ENCODE measurements at places on chromosomes 16 and 17.

GRCh38 chr16:75460446-75460845, 4.0 kb downstream of the TMEM170A start:
- no peak for DNase-seq

DNA sequence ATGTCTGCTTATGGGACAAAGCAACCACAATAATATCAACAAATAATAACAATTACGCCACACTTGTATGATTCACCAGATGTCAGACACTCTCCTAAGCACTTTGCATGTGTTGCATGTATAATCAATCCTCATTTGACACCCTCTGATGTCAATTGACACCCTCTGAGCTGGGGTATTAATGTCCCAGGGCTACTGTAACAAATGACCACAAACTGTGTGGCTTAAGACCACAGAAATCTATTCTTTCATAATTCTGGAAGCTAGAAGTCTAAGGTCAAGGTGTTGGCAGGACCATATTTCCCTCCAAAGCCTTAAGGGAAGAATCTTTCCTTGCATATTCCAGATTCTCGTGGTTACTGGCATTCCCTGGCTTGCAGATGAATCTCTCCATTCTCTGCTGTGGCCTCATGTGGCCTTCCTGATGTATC, 112.7 kb downstream of the NPIPB5 start:
- DNase-seq: no peak

- DNase-seq: no peak
Measured at GRCh38 chr17:44307387-44308186, 814 bp upstream of the RUNDC3A start.

DNA sequence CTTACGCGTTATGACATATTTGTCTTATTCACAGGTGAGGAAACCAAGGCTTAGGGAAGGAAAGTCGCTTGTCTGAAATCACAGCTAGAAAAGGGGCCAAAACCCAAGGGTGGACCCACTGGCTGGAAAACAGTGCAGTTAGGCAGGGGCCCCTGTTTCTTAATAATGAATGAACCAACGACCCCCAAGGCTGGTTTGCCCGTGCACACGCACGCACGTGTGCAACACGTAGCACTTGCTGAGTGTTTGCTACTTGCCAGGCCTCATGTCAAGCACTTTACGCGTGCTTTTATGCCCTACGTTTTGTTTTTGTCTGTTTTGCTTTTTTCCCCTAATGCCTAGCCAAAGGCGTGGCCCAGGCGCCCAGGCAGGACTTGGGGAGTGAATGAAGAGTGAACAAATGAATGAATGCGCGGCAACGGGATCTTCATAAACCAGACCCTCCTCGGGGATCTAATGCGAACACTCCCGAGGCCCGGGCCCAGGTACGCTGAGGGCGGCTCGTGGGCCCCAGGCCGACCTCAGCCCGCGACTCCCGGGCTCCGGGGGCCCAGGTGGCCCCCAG, 571 bp upstream of the USP10 start:
- no peak for DNase-seq

GRCh38 chr16:9097266-9098219, 6.1 kb downstream of the HAPSTR1 start:
- DNase-seq: no peak

DNA sequence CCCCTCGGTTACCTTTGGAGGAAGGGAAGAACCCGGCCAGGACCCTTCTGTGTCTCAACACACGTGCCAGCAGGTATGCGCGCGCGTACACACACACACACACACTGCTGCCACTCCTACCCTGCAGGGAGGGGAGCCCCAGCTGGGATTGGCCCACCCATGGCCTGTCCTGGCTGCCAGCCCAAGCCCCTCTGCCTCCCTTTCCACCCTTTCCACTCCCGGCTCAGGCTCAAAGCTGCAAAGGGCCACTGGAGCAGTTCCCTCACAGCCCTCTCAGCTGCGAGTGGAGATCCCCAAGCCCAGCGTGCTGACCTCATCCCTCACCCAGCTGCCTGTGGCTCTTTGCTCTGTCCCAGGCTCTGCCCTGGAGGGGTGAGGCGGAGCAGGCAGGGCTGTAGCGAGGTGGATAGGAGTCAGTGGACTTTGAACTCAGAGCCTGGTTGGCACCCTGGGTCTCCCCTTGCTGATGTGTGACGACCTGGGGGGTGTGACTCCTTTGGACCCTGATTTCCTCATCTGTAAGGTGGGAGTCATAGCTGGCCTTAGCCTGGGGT, 14.5 kb downstream of the KIF19 start:
- DNase-seq: no peak

DNA sequence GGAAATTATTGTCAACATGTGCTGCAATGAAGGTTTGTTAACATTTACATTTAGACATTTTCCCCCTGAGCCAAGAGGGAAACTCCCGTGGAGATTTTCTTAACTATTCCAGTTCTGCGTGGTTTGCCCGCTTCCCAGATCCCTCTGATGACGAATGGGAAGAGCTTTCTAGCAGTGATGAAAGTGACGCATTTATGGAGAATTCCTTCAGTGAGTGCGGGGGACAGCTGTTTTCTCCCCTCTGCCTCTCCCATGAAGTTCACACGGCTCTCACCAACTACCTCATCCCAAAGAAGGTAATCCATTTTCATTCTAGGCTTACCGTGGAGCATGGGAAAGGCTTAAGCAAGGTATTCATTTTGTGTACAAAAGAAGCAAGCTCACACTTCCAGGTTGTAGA, 18.2 kb downstream of the HEATR3 start:
- no peak for DNase-seq

DNA sequence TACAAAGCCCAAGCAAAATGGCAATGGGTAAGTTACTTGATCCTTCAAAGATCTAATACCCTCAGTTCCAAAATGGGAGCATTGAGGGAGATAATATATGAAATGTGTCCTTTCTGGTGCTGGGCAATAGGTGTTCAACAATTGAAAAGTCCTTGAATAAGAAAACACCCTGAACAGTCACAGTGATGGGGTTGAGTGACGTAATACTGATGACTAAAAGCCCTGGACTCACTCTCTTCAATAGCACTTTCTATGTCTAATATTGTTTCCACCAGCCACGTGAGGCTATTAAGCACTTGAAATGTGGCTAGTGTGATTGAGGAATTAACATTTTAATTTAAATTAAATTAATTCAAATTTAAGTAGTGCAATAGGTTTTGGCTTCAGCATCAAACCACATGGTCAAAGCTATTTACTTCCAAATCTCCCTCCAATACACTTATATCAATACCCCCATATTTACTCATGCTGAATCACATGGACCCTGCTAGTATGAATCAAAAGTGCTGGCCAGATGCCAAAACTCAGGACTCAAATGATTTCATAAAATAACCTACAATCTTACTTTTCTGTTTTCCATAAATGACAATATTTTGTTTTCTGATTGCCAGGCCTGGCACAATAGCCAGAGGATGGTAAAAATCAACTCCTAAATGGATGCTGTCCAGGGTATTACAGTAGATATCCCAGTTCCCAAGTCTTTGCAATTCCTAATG, 516.2 kb downstream of the HAPSTR1 start:
- DNase-seq: no peak

- no peak for DNase-seq
Measured at GRCh38 chr16:66266436-66267291, 99.8 kb upstream of the CDH5 start.

DNA sequence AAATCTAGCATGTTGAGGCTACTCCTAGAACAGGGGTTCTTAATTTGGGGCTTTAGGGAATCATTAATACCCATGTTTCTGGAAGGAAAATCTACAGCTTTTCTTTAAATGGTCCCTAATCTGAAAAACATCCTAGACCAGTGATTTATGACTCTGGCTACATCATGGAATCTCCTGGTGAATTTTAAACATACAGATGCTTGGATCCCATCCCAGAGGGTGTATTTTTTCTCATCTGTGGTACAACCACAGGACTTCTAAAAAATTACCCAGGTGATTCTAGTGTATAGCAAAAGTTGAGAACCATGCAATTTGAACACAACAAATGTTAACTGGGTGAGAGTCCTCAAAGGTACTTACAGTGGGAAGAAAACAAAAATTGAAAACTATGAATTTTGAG, 41.5 kb downstream of the KANSL1 start:
- DNase-seq: no peak

DNA sequence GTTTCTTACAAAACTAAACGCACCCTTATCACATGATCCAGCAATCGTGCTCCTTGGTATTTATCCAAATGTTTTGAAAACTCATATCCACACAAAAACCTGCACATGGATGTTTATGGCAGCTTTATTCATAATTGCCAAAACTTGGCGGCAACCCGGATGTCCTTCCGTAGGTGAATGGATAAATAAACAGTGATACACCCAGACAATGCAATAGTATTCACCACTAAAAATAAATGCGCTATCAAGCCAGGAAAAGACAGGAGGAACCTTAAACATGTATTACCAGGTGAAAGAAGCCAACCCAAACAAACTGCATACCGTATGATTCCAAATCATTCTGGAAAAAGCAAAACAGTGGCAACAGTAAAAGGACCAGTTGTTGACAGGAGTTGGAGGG, 10.0 kb downstream of the SPATA32 start:
- no peak for DNase-seq

- no peak for DNase-seq
Measured at GRCh38 chr17:15890279-15890892, 54.5 kb upstream of the ADORA2B start.

DNA sequence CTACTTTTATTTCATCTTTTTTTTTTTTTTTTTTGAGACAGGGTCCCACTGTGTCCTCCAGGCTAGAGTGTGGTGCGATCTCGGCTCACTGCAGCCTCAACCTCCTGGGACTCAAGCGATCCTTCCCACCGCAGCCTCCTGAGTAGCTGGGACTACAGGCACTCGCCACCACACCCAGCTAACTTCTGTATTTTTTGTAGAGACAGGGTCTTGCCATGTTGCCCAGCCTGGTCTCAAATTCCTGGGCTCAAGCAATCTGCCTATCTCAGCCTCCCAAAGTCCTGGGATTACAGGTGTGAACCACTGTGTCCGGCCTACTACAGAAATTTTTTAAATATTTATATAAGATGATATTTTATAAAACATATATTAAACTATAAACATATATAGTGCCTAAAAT, 4.8 kb downstream of the MYO18A start:
- no peak for DNase-seq

DNA sequence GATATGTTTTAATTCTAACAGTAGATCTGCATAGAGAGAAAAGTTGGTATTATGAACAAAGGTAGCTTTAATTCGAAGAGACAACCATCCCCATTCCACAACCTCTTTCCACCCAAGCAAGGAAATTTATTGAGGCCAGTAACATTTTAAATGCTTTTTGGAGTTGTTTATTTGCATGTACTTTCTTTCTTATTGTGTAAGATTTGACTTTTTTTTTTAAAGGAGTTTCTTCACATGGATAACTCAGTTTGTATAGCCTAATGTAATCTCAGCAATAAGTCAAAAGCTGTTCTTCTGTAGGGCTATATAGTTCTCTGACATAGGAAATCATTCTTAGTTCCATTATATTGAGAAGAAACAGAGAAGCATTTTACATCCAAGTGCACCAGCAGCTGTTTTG, 163.3 kb downstream of the PRKCA start:
- DNase-seq: no peak

- no peak for DNase-seq
Measured at GRCh38 chr16:79484237-79484636, 116.3 kb downstream of the MAF start.

GRCh38 chr16:47129755-47130435, 13.8 kb downstream of the NETO2 start:
- DNase-seq: no peak

- no peak for DNase-seq
Measured at GRCh38 chr17:11369575-11369974, 128.6 kb downstream of the SHISA6 start.

- no peak for DNase-seq
Measured at GRCh38 chr17:37650419-37651003, 7.3 kb upstream of the DDX52 start.

GRCh38 chr16:67260426-67261063, 11.8 kb downstream of the SLC9A5 start:
- DNase-seq: no peak

DNA sequence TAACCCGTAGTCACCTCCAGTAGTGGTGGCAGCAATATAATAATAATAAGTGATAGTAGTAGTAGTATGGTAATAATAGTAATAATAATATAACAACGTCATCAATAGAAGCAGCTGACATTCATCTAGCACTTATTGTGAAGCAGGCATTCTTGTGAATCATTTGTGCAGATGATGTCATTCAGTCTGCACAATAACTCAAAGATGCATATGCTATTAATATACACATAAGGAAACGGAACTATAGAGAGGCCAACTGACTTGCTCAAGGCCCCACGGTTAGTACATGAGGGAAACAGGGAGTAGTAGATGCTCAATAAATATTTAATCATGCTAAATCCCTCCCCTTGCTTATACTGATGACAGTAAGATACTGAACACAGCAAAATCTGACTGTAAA, 35.4 kb upstream of the GAN start:
- DNase-seq: no peak

DNA sequence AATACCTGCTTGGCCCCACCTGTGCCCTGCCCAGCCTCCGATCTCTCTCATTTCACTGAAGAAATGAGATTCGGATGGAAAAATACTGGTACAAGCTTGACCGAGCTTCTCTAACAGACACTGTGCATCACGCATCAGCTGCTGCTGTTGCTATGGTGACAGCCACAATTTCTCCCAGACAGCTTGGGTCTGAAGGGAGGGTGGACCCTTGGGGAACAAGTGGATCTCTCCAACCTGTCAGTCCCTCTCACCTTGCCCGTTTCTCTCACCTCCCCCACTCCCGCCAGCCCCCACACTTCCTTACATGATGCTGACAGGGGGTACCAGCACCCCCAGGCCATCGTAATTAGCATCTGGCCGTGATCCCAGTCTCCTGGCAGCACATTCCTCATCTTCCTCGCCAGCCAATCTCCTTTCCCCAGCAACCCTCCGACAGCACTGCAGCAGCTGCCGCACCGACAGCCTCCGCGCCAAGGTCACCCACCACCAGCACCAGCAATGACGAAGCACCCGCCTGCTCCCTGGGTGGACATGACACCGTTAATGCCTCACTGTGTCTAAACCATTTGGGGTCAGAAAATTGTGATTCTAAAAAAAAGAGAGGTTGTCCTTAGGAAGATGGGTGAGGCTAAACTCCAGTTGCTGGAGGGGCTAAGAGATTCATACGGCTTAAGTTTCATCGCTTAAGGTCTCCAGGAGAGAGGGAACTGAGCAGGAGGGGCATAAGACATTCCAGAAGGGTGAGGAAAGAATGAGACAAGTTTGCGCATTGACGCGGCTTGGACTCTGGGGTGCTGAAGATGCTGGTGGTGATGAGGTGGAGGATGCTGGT, 58.6 kb upstream of the TNRC6A start:
- peak; percentile 64 for DNase-seq

DNA sequence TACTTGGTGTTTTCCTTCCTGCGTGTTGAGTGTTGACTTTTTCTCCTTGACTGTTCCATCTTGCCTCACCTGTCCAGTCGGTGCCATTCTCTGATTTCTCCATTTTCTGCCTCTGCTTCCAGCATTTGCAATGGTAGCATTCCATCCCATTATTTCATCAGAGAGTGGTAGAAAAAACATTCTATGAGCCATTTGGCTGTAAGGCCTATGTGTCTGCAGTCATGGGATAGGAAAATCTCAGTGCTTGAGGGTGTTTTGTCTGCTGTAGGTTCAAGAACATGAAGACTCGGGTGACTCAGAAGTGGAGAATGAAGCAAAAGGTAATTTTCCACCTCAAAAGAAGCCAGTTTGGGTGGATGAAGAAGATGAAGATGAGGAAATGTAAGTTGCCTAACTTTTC, 2.7 kb downstream of the UTP18 start:
- DNase-seq: no peak

Measured in H1 (cell line).